ENCODE measurements at places on chromosomes 12 and 14. TPM values are rescaled to one million over a fixed set of nuclear protein-coding genes. Genes with fewer than 3 reads are reported as not detected.
A peak's percentile ranks its signal among the peaks of the same experiment; 100 is the strongest.

The HOXC10 gene
- not detected for total RNA-seq

DNA sequence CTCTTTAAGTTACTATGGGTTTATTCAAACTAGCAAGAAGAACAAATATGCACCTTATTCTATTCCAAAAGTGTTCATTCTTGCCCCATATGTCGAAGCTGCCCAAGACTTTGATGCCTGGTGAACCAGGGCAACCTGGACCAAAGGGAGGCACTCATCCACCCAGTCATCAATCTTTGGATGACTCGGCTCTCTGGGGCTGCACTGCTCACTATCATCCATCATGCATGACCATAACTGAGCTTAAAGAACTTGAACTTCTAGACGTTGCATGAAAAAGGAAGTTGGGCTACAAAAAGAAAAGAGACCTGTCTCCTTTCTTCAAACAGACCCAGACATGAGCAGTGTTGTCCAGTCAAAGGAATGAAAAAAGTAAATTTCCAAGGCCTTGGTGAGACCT, 1.2 kb downstream of the KRT4 start:
- DNase-seq, result no peak

GRCh38 chr12:111287125-111287900, 81.6 kb downstream of the PHETA1 start:
- no peak for DNase-seq

DNA sequence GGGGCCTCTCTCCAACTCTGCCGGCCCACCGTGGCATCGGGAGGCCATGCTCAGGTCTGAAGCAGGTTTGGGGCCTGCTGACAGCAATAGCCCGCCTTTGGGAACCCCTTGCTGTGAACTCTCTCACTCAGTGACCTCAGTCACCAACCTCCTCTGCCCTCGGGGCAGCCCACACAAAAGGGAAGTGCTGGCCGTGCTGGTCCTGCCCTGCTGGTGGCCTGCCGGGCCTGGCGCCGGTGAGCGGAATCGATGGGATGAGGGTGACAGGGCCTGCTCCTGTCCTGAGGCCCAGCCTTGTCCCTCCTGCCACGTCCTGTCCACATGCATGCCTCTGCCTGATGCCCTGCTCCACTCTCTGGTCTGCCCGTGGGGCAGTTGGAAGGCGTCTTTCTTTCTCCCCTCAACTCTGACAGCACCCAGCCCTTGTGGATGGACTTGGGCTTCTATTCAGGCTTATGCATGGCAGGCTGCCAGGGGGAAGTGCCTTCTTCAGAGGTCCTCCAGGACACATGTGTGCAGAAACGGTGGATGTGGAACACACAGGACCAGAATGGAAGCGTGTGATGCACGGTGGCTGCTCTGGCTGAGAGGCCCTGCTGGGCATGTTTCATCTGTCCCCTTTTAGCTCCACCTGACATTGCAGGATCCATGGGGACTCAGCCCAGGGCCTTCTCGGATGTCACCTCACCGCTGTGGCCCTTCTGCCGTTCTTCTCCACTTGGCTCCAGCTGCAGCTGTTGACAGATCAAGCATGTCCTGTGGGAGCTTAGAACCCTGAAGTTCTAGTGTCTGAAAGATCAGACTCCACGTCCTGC, 31.9 kb downstream of the IL31 start:
- DNase-seq, result no peak

The AICDA gene
- total RNA-seq, result not detected

DNA sequence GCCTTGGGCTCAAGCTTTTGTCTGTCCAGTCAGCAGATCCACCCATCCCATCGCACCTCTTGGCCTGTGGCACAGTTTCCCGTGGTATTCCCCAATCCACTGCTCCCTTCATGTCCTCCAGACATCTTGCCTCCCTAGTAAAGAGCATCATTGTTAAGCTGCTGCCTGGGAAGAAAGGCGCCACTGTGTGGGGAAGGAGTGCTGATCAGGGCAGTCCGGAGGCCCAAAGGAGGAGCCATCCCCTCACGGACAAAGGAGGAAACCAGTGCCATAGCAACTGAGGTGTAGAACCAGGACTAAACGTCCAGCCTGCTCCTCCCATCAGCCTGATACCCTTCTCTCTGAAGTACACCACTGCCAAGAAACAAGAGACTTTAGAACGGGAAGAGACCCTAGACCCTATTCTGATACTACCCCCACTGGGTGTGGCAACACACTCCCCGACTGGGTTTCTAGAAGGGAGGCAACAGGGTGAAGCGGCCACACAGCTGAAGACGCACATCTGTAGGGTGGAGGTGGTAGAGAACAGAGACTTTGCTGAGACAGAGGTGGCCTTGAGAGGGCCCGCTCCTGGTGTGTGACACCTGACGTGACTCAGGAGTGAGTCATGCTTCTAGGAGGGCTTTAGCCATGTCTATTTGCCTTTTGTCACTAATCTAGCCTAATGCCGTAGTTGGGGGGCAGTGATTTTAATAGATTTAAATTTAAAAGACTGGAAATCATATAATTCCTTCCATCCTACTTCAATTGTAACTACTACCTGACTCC, 185.0 kb downstream of the DPF3 start:
- peak; percentile 65 for DNase-seq

- no peak for DNase-seq
These were observed 156.5 kb upstream of the AMIGO2 start for GRCh38 chr12:47236109-47236714.

DNA sequence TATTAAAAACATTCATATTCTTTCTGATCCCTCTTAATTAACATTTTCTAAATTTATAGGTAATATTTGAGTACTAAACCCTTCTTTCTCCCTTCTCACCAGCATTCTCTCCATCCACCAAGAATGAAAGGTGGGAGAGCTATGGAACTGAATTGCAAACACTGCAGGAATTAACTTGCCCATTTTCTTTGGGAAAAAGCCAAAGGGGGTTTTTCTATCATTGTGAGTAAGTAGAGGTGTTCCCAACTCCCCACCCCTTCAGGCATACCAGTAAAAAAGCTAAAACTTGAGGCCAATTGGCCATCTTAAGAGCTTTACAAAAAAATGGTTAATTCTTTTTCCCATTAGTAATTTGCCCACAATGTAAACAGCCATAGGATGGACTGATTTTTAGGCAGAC, 23.7 kb downstream of the PCNX1 start:
- DNase-seq, result no peak

The PLCZ1 gene
- total RNA-seq, result not detected

The GPR68 gene
- 2.8 TPM for total RNA-seq

DNA sequence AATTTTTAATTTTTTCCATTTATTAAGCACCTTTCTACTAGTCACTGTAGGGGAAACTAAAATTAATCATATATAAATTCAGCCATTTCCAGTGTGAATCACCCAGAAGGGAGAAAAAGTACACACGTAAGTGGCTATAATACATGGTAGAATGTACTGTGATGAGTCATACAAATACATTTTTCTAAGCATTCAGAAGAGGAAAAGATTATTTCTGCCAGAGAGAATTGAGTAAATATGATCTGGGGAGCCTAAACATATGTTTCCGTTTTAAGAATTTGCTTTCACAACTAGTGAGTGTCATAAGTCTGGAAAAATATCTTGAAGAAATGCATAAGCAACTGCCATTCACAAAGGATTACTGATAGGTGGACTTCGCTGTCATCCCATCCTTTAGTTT, 102.8 kb downstream of the TGFB3 start:
- DNase-seq, result no peak

DNA sequence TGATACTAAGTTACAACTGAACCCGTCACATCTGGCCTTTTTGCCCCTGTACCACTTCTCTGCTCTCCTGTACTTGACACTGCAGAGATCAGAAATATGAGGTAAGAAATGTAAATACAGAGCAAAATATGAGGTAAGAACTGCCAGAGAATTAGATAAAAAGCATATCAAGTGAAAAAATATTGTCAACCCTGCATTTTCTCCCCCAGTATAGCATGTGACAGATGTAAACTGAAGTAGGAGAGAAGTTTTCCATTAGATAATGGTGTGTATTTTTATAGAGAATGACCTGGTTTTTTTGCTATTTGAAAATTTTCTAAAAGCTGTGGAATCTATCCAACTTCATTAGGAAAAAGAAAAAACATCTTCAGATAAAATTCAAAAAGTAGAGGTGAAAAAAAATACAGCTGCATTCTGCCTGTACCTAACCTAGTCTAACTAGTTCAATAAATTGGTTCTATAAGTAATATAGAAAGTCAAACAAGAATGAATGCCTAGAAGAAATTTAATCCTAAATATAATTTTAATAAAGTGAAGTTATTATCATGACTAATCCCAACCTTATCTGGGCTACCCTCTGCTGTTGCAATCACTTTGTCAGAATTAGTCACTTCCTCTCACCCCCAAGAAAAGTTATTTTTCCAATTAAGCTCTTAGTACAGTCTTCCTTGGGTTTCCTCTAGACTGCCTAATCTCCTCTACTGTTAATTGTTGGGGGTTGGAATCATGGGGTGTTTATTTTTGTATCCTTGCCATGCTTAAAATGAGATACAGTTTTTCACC, 210.0 kb downstream of the RASSF9 start:
- no peak for DNase-seq

DNA sequence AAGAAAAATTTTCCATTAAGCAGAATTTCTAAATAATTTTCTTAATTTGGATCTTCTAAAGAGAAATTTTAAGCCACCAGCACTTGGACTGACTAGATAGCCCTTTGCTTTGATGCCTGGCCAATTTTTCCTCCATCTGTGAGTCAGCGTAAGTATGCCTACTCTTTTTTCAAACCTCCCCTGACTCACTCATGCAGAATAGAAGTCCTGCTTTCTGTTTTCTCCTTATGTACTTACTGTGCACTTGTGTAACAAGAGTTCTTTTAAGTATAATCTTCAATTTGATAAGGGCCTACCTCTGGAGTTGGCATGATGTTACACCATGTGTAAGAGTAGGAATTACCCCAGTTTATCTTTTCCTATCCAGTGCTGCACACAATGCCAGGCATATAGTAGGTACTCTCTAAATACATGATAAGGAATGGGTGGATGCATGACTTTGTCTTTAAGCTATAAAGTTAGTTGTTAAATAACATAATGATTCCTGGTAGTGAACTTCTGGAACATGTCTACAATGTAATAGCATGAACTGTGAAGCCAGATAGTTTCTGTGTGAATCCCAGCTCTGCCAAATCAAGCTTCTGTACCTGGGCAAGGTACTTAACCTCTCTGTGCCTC, 329.6 kb downstream of the TMTC2 start:
- DNase-seq, result no peak

GRCh38 chr14:104968153-104968527, 10.0 kb downstream of the AHNAK2 start:
- DNase-seq, result no peak

DNA sequence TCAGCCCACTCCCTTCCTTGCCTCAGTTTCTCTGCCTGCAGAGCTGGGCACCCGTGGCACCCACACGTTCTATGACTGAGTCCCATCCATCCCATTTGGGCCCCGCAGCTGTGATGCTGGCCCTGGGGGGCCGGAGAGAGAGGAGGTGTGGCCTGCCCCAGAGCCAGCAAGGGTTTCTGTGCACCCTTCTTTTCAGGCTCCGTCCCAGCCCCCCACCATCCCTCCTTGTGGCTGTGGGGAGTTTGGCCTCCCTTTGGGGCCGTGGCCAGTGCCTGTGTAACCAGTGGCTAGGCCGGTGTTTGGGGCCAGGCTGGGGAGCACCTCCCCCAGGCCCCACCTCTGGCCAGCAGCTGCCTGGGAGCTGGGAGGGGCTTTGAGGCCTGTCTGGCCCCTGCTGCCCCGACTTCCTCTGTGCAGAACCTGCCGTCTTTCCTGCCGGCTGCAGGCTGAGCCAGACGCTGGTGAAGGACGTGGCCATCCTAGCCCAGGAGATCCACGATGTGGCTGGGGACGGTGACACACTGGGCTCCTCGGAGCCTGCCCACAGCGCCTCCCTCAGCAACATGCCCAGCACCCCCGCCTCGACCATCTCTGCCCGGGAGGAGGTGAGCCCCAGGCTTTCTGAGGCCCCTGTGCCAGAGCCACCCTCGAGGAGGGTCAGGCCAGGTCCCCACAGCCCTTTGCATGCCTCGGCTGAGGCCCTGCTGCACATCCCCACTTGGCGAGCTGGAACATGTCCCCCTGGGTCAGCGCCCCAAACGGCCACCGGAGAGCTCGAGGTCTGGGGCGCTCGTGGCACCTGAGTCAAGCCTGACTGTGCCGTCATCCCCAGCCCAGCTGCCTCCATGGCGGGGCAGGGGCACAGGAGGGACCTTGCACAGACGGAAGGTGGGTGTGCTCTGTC, 27.7 kb downstream of the CEP170B start:
- peak; percentile 42 for DNase-seq

The TMPRSS12 gene
- total RNA-seq, result not detected
